EL (cell line): ENCODE measurements at places on chromosomes 7 and 10.
A peak's percentile ranks its signal among the peaks of the same experiment; 100 is the strongest.

- no peak for DNase-seq
Measured at GRCh38 chr10:80535671-80536360, 1.9 kb upstream of the SH2D4B start.

DNA sequence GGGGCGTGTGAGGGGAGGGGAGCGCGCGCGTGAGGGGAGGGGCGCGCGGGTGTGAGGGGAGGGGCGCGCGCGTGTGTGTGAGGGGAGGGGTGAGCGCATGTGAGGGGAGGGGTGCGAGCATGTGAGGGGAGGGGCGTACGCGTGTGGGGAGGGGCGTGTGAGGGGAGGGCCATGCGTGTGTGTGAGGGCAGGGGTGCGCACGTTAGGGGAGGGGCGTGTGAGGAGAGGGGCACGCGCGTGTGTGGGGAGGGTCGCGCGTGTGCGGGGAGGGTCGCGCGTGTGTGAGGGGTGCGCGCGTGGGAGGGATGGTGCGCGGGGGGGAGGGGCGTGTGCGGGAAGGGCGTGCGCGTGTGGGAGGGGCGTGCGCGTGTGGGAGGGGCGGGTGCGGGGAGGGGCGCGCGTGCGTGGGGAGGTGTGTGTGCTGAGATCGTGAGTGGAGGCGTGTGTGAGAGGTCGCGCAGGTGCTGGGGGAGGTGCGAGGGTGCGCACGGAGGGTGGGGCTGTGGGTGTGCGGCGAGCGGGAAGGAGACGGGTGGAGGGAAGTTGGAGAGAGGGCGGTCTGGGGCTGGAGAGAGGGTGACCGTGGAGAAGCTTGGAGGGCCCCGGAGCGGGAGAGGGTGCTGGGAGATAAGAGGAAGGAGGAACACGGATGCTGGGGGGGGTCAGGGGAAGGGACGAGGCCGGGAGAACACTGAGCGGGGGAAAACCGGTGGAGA is 19.7 kb downstream of the MXI1 start:
- peak; percentile 60 for DNase-seq

- DNase-seq, result no peak
Measured at GRCh38 chr7:130419658-130420057, 21.2 kb downstream of the CEP41 start.

DNA sequence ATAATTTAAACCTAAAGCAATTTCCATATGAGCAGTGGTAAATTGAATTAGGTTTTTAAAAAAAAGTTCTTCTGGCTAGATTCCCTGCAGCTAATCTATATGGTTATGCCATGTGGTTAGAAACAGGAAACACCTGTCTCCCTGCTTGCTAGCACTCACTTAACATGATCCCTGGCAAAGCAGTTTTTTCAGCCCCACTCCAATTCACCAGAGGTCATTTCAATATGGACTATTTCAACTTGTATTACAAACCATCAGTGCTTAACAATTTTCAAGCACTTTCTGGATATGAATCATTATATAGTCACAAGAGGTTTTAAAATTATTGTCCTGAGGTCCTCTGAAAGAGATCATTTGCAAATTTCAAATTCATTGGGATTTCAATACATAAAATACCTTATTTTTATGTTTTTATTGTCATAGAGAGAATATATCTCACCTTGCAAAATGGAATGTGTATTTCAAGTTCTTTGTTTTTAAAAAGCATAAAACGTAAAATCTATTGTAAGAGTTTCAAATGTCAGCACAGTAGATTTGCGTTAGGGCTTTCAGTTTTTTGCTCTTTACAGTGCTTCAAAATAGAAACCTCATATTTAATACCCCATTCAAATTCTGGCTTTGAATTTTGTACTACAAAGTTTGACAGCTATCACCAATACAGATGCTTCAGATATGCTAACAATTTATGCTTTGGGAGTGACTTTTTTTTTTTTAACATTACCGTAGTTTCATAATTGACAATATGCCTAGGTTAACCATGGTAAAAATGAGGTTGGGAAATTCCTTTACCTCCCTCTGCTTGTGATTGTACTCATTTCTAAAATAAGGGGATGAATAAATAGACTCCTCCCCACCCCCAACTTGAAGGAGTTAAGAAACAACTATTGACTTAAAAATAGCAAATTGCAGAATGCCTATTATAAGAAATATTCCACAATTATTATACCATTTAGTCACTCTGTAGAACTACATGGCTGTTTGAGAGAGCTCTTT is 117.5 kb upstream of the HGF start:
- no peak for DNase-seq

- no peak for DNase-seq
Measured at GRCh38 chr7:81236560-81236959, 317.7 kb upstream of the SEMA3C start.

- peak; percentile 71 for DNase-seq
Measured at GRCh38 chr10:128064108-128064969, 61.9 kb downstream of the MKI67 start.

DNA sequence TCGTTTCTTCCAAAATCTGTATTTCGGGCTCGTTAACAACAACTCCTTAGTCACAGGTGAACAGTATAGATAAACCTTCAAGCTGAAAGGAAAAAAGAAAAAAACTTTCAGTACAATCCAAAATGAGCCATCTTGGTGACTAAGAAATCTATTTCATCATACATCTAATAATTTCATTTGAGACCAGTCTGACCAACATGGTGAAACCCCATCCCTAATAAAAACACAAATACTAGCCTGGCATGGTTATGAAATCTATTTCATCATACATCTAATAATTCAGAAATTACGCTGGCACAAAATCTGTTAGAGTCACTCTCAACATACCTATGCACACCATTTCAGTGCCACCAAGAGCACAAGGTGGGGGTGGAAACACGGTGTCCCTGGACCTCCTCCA is 8.8 kb downstream of the DCLRE1C start:
- peak; percentile 5 for DNase-seq

DNA sequence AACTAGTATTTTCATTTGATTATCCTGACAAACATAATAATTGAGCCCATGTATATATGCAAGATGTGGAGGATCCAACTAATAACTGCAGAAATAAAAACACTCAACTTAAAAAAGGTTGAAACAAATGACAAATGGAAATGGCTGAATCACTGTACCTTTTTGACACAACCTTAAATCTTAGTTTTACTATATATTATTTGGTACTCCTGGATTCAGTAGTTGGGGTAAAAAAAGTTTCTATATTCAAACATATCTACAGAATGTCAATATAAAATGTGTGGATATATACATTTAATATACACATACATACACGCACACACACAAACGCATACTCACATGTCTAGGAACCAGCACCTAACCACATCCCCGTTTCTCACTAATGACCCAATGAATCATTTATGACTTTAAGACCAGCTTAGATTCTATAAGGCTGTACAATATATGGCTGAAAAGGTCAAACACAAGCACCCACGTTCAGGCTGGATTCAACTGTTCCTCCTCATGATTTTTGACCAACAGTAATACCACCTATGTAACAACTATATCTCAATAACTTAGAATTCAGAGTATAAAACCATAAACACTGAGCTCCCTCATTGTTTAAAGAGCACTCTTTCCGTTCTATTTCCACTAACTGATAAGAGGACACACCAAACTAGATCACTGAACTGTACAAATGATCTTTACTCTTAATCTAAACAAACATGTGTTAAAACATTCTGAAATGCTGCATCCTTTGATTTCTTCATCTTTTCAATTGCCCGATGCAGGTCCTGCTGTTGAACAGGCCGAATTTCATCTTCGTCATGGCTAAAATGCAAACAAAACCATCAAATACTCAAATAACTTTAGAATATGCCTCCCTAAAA is 63.8 kb downstream of the ATAD1 start:
- DNase-seq, result no peak

DNA sequence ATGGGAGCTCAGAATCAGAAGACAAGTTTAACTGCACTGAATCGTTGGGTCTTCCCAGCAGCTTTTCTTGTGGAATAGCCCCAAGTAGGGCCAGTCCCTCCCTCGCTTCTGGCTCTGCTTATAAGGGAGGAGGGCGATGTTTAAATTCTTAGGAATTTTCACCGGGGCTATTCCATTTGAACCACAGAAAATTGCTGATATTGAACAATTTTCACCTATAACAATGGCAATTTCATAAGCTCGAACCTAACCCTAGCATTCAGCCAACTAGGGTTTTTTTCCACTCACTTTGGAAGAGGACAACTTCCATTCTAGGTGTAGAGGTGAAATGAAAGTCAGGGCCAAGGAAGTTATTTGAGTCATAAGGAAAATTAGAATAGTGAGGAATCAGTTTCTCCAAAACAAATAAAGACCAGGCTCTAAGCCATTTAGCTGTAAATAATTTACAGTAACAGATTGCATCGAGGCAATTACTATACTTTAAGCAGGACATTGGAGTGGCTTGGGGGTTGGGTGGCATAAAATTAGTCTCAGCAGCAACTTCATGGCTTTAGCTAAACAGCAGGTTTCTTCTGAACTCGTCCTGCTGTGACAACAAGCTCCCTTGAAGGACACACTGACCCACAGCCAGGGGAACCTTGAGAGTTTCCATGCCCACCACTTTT is 1.5 kb upstream of the ATP6V0A4 start:
- no peak for DNase-seq

DNA sequence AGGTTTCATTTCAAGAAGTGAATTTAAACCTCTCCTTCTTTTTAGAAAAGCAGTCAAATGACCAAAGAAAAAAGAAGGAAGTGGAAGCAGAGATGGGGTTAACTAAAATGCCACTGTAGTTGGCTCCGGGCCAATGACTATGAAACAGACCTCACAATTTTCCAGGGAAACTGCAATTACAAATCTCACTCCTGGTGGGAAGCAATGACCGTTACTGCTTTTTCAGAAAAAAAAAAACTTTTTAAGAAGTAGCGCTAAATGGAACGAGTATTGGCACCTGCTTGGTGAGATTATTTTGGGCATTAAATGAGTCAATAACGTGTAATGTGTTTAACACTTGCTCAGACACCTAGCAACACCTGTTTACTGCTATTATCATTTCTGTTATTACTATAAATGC is 1.2 kb downstream of the SFRP4 start:
- no peak for DNase-seq

GRCh38 chr7:98679741-98680140 is 62.7 kb downstream of the NPTX2 start:
- no peak for DNase-seq

DNA sequence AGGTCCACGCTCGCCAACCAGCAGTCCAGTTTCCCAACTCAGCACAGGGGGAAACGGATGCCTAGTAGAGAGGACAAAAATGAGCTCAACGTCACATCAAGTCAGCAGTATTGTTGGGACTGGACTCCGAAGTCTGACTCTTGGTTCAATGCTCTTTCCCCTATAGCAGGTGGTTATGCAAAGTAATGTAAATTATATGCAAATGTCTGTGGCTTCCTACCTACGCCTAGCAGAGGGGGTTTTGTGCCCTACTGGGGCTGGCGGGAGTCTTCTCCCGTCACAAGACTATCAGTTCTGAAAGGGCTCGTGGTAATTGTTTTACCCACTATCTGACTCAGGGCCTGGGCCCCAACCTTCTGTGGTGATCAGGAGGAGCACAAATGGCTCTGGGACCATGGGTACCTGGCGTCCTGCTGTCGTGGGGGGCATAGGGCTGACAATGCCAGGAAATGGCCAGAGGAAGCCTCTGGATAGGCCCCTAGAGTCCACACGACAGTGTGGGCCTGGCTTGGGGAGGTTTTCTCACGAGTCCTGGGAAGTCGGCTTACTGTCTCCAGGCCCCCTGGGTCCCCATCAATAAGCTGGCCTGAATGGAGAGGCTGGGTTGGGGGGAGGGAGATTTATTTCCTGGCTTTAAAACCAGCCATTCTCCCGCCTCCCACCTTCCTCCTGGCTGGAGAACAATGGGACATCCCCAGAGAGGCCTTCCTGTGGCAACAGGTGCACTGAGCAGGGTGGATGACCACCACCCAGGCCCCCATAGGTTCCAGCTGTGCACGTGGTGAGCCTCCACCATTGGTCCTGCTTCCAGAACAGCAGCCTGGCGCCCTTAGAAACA is 41.8 kb downstream of the UNC5B start:
- DNase-seq, result no peak

DNA sequence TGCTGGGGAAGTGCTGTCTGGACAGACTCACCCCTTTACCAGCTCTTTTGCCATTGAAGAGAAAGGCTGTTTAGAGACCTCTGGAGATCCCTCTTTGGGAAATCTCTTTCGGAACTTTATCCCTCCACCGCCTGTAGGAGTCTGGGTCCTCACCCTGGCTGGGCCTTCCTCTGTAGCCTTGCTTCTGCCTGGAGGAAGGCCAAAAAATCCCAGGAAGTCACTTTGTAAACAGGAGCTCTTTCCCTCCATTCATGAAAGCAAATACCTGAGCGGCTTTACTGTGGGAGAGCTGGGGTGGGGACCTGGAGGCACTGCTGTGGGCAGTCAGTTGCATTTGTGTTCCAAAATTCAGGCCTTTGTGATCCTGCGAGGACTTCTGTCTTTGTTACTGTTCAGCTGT is 126.2 kb downstream of the KLF6 start:
- DNase-seq, result no peak

DNA sequence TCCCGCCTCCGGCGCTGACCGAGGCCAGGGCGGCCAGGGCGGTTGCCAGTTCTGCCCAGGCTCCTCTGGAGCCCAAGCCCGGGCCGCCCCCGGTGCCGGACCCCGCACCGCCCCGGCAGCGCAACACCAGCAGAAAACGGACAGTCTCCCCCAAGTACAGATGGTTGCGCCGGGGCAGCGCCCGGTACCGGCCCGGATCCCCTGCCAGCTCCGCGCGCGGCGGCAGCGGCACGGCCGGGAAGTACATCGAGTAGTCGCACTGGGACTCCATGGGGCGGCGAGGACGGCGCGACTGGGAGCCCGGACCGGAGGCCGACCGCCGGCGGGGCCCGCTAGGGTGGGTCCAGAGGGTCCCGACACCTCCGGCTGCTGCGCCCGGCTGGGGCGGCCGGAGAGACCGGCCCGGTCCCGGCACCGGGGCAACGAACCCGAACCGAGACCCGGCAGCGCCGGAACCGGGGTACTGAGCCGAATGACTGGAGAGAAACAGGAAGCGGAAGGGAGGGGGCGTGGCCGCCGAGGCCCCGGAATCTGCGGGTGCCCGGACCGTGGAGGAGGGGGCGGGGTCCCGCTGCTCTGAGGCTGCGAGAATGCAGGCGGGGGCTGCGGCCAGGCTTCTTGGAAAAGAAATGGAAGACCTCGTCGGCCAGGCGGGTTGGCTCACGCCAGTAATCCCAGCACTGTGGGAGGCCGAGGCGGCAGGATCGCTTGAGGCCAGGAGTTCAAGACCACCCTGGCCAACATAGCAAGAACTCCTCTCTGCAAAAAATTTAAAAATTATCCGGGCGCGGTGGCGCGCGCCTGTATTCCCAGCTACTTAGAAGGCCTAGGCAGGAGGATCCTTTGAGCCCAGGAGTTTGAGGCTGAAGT is at the start of gene TRAPPC14:
Gene TRAPPC14, minus strand, starts transcription at position 495 of the 870 bp plus-strand sequence. Its CDS starts 224 bp downstream, at position 271.
- peak; percentile 83 for DNase-seq

DNA sequence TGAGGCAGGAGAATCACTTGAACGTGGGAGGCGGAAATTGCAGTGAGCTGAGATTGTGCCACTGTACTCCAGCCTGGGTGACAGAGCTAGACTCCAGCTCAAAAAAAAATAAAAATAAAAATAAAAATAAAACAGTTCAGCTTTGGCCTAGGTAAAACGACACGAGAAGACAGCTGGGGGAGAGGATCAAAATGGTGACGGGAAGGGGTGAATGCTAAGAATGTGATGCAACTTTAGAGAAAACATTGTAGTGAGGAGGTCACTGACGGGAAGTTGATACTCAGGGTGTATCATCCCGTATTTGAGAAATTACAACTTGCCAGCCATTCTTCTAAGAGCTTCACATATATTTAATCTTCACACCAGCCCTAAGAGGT is 1.1 kb downstream of the NDST2 start:
- no peak for DNase-seq
